Dorsolateral prefrontal cortex (tissue), 122 donors: ENCODE measurements at places on chromosomes 1 and 21. TPM values are rescaled to one million over a fixed set of nuclear protein-coding genes. Genes with fewer than 3 reads are reported as not detected.

GRCh38 chr1:40391688-40392145 lies 18.2 kb downstream of the SMAP2 start:
- DNase-seq: no peak

DNA sequence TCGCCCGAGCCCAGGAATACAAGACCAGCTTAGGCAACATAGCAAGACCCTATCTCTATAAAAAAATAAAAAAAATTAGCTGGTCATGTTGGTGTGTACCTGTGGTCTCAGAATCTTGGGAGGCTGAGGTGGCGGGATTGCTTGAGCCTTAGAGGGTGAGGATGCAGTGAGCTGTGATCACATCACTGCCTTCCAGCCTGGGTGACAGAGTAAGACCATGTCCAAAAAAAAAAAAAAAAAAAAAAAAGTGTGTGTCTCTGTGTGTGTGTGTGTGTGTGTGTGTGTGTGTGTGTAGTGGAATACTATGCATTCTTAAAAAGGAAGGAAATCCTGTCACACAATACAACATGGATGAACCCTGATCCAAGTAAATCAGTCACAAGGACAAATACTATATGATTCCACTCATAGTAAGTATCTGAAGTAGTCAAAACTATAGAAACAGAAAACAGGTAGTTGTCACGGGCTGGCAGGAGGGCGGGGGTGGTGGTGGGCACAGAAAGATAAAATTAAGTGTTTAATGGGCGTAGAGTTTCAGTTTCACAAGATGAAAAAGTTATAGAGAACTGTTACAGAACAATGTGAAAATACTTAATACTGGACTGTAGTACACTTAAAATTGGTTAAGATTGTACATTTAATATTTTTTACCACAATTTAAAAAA lies 47.8 kb downstream of the SELENOF start:
- no peak for DNase-seq

GRCh38 chr21:16419188-16419921 lies 689.6 kb downstream of the USP25 start:
- peak; percentile 52 for DNase-seq

- DNase-seq: no peak
Observed at GRCh38 chr1:154520333-154520732, 18.1 kb upstream of the SHE start.

GRCh38 chr1:116661633-116662032 lies 5.9 kb downstream of the IGSF3 start:
- DNase-seq: no peak

- DNase-seq: no peak
Observed at GRCh38 chr1:54851406-54851805, 35.6 kb downstream of the DHCR24 start.

DNA sequence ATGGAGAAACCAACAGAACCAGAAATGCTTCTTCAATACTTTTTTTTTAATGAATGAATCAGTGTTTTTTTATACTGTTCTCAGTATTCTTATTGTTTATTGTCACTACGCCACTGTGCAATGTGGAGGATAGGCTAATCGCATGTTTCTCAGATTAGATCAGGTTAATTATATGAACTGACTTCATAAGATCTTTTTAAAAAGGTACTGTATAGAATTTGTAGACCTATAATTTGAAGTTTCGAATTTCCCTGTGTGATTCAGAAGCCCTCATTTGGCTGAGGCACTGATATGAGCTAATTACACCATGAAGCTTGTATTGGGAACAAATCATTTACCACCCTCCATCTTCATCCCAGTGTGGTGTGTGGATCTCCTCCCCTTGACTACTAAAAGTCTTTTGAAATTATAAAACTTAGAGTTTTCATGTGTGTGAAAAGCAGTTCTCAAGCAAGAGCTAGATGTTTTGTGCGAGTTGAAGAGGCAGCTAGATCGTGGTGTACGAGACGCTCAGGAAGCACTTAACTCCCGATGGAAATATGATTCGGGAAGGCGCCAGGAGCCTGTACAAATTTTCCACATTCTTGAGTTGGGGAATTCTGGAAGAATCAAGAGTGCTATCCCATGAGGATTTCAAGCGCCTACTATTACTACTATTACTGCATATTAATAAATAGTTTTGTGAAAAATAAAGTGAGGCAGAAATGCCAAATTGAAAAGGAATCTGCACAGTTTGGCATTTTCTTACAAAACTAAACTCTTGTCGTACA lies 52.1 kb upstream of the KCNE2 start:
- no peak for DNase-seq

- DNase-seq: no peak
Observed at GRCh38 chr21:22225299-22225698, 1227.1 kb downstream of the NCAM2 start.

GRCh38 chr1:180301135-180301742 lies 71.2 kb downstream of the LHX4 start:
- DNase-seq: no peak

- no peak for DNase-seq
Observed at GRCh38 chr21:31869750-31870149, 3.1 kb upstream of the HUNK start.

DNA sequence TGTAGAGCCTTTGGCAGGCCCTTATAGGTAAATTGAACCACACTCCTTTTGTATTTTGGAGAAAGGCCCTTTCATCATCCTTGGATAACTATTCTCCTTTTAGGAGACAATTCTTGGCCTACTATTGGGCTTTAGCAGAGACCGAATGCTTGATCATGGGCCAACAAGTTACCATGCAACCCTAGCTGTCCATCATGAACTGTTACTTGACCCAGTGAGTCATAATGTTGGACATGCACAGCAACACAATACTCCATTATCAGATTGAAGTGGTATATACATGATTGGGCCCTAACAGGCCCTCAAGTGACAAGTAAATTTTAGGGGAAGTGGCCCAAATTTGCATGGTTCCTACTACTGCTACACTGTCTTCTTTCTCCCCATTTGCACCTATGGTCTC lies 84.4 kb downstream of the CATSPERE start:
- DNase-seq: no peak

- peak; percentile 67 for DNase-seq
Observed at GRCh38 chr1:111249960-111250359, 22.4 kb downstream of the CHI3L2 start.

- DNase-seq: no peak
Observed at GRCh38 chr21:39527067-39527595, 75.4 kb downstream of the SH3BGR start.

- DNase-seq: no peak
Observed at GRCh38 chr1:53274541-53275185, 36.3 kb upstream of the MAGOH start.

DNA sequence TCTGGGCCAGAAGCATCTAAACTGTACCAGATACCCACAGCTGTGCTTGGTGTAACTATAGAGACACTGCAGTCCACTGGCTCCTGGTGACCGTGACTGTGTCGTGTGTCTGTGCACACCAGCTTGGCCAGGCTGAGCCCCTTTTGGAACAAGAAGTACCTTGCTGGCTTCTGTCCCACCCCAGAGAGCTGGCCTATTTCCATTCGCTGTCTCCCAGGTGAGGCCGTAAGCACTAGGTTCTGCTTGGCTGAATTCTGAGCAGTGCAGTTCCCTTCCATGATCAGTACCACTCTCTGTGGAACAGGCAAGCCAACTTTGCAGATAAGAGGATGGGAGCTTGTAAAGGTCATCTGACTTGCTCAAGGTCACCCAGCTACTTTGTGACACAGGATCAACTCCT lies 119.9 kb upstream of the DNAH14 start:
- no peak for DNase-seq

- DNase-seq: no peak
Observed at GRCh38 chr1:237124856-237125462, 83.0 kb downstream of the RYR2 start.

DNA sequence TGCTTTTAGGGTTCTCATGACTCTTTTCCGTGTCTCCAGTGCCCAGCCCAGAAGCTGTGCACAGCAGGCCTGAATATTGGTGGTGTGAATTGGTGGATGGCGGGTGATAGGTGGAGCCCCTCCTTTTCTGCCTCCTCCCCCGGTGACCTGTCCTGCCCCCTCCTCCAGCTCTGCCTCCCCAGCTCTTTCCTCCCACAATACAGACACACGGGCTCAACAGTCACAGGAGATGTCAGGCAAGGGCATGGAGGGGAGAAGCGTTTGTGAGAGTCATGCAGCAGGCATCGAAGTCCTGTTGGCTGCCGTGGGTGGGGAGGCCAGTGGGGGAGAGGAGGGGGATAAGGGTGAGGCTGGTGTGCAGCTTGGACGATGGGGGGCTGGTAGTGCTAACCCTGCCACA lies 17.3 kb upstream of the TTC4 start:
- no peak for DNase-seq

DNA sequence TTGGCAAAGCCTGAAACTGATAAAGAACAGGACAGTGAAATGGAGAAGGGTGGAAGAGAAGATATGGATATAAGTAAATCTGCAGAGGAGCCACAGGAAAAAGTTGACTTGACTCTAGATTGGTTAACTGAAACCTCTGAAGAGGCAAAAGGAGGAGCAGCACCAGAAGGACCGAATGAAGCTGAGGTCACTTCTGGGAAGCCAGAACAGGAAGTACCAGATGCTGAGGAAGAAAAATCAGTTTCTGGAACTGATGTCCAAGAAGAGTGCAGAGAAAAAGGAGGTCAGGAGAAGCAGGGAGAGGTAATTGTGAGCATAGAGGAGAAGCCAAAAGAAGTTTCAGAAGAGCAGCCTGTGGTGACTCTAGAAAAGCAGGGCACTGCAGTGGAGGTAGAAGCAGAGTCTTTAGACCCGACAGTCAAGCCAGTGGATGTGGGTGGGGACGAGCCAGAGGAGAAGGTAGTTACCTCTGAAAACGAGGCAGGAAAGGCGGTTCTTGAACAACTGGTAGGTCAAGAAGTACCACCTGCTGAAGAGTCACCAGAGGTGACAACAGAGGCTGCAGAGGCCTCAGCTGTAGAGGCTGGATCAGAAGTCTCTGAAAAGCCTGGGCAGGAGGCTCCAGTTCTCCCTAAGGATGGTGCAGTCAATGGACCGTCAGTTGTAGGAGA lies 16.3 kb downstream of the CCDC17 start:
- DNase-seq: no peak

GRCh38 chr1:210908791-210909190 lies 225.2 kb downstream of the KCNH1 start:
- DNase-seq: no peak

DNA sequence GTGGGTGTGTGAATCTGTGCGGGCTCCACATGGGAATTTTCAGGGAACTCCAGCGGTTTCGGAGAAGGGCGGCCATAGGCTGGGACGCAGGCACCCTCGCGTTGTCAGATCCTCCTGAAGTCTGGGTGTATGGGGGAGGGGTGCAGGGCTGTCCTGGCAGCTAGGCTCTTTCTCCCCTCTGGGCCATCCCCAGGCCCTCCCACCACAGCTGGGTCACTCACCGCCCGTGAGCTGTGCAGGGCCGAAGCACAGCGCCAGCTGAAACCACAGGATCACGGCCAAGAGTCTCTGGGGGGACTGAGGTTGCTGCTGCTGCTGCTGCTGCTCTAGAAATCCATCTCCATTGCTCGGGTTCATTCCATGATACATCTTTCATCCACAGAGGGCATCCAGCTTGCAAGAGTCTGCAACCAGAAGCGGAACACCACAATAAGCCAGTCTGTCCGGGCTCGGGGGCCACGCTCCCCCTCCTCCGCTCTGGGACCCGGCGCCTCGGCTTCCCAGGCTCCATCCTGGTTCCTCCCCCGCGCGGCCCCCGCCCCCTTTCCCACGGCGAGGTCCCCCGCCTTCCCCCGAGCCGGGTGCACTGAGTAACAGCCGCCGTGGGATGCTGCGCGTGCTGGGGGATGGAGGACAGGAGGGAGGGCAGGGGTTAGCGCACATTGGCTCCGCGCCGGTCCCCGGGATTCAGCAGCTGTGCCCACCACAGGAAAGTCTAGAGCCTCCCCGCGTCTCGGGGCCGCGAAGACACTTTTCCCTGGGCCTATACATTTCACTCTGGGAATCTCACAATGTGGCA lies 720 bp downstream of the SUSD4 start:
- no peak for DNase-seq

- DNase-seq: no peak
Observed at GRCh38 chr1:47849591-47850261, 147.5 kb downstream of the TRABD2B start.

DNA sequence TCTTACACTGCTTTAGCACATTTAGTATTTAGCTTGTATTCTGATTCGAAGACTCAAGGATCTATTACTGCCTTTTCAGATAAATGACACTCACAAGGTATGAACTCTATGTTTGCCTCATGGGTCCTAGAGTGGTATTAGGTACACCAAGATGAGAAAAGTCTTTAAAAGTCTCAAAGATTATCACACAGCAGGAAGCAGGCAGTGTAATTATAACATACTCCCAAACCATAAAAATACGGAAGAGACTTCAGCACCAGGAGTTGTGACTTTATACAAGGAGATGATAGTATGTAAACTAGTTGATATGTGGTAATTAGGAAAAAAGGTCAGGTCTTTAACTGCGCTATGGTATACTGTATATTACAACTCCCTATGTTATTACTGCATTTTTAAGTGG lies 11.2 kb upstream of the RCSD1 start:
- no peak for DNase-seq

GRCh38 chr1:175390522-175391254 lies 198.1 kb upstream of the KIAA0040 start:
- DNase-seq: no peak

The GALE gene
- total RNA-seq: 17.6 TPM

The MEX3A gene
- total RNA-seq: 0.60 TPM

The HMGB4 gene
- total RNA-seq: not detected

The GSTM1 gene
- 50.7 TPM for total RNA-seq

The KLF17 gene
- total RNA-seq: not detected

The SELP gene
- not detected for total RNA-seq

The LIX1L gene
- 19.7 TPM for total RNA-seq

The NECTIN4 gene
- total RNA-seq: not detected
